ENCODE measurements at places on chromosomes 4 and X.

DNA sequence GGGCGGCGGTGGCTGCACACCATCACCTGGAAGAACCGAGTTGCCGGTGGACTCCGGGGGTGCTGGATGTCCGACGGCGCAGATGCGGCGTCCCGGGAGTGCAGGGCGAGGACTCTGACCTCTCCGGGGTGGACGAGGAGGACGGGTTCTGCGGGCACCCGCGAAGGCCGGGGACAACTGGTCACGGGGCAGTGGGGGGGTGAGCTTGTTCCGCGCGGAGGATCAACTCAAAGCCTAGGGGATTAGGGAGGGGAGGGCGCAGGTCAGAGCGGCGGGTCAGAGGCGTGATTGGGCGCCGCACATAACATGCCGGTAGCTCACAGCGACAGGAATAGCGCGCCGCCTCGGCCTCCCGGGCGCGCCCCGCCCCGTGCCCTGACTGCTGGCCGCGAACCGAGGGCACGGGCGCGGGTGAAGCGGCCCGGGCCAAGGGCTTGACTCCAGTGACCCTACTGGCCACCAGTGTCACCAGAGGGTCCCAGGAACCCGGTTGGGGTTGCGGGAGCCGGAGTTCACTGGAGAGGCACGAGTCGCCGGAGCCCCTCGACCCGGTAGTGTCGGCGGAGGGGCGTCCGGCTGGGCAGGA lies at the start of gene KLHL34:
KLHL34 (minus strand) TSS at position 179 of the 586 bp plus-strand sequence. CDS start 542 bp downstream, outside the sequence.
- no peak for DNase-seq

DNA sequence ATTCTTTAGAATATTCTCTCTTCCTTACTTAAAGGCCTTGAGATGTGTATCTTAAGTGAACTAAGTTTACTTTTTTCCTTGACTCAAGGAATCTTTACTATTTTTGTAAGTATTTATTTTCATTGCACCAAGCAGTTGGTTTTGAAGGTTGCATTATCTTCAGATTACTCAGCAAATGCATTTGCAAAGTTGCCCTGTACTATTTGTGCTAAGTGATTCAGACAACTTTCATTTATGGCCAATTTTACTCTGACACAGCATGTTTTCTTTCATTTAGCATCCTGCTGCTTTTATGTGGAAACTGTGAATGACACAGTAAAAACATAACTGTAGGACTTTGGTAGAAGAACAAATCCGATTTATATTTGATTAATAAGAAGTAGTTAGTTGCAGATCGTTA lies 191.0 kb downstream of the CCSER1 start:
- DNase-seq: no peak

DNA sequence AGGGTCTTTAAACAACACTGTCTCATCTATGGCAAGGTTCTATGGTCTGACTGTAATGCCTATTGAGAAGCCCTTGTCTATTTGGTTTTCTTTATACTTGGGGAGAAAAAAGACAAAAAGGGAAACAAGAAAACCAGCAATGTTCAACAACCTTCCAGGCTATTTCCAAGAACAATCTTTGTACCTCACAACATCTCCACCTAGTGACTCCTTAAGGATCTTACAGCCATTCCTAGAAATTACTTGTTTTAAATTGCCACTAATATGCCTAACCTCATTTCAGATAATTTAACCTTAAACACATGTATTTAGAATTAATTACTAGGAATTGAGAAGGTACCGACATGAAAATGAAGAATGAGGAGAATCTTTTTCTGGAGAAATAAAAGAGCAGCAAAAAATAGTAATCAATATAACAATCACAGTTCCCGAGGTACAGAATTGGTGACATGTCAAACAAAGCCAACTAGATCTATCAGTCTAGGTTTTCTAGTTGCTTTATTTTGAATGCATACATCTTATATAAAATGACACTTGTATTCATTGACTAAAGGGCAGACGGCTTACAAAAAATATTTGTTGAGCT lies 1.6 kb upstream of the RBM46 start:
- DNase-seq: no peak

DNA sequence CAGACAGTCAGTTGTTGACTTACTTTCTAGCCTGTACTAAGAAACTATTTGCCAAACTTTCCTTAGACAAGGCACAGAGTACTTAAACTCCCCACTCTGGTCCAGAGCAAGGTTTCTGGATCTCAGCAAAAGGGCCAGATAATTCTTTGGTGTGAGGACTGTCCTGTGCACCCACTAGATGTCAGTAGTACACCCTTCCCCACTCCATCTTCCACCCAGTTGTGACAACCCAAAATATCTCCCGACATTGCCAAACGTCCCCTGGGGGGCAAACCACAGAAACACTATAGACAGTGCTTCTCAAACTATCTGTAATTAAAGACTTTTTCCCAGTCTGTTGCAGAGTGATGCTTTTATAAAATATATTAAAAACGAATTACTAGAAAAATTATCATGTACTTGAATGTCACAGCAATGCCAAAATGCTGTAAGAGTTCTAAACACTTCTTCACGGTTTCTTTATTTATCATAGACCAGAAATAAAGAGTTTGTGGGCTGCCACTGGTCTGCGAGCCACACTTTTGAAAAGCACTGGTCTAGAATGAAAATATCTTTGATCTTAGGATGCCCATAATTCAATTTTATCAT lies 203.5 kb downstream of the PRDM5 start:
- no peak for DNase-seq

GRCh38 chrX:9757366-9757765 lies 8.3 kb downstream of the GPR143 start:
- no peak for DNase-seq

- no peak for DNase-seq
These were observed 230.3 kb upstream of the NEIL3 start for GRCh38 chr4:177079327-177079726.

DNA sequence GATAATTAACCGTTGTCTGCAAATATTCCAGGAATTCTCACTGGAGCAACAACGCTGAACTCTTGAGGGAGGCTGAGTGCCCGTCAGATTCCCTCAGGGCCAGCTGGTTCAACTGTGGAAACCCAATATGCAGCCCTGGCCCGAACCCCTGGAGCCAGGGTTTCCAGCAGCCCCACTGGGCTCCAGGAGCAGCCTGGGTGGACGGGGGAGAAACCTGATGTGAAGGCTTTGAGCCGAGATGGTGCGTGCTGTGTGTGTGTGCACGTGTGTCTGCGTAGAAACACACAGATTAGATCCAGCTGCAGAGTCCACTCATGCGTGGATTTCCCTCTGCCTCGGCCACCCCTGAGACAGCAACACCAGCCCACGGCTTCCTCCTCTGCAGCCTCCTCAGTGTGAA lies 19.4 kb upstream of the SLC25A6 start:
- DNase-seq: no peak

DNA sequence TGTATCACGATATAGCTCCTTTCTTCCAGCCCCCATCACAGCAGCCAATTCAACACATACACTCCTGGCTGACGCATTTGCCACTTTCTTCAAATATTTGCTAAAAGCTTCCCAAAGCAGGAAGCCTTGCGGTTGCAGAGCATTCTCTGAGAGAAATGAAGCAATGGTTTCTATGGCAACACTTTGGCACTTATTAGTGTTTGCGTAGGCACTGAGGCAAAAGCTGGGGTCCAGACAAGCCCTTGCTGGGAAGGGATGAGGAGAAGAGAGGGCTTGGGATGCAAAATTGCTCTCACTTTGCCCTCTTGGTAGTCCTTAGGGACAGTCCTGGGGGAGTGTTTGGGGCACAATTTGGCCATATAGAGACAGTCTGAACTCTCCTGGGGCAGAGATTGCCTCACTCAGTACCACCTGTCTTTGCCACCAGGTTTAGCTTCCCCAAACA lies 55.0 kb upstream of the PAK3 start:
- DNase-seq: no peak

- DNase-seq: no peak
These were observed 202.2 kb upstream of the GPRIN3 start for GRCh38 chr4:89509708-89510281.

DNA sequence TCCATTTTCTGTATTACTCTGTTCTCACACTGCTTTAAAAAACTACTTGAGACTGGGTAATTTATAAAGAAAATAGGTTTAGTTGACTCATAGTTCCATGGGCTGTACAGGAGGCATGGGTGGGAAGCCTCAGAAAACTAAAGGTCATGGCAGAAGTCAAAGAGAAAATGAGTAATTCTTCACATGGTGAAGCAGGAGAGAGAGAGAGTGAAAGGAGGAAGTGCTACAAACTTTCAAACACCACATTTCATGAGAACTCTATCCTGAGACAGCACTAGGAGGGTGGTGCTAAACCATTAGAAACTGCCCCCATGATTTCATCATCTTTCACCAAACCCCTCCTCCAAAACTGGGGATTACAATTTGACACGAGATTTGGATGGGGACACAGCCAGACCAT lies 108.0 kb upstream of the PBDC1 start:
- no peak for DNase-seq
